NCI-H2029 (cell line): ENCODE measurements at places on chromosomes 2 and 18.

- DNase-seq: no peak
Observed at GRCh38 chr2:40164736-40165508, 287.0 kb downstream of the SLC8A1 start.

- DNase-seq: no peak
Observed at GRCh38 chr18:74857901-74858300, 260.2 kb downstream of the ZNF407 start.

DNA sequence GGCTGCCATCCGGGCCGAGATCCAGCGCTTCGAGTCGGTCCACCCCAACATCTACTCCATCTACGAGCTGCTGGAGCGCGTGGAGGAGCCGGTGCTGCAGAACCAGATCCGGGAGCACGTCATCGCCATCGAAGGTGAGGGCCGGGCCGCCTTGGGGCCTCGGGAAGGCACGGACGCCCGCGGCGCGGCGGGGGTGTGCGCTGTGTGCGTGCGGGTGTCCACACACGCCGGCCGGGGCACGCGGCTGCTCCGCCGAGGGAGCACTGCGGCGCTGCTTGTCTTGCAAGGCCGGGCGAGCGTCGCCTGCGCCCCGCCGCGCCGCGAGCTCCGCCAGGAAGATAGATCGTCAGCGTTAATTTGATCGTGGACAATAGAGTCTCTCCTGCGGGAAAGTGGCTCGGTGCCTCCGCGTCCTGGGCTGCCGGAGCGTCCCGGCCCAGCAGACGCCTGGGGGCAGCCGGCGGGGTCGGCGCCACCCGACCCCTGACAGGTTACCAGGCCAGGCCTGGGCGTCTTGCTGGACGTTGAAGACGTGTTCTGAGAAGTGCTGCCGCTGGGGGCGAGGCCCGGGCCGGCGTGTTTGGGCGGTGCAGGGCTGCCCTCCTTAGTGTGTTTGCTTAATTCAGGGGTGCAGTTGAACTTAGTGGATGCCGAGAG is 1.0 kb downstream of the AGAP1 start:
- DNase-seq: no peak

GRCh38 chr2:206981086-206981674 is 41.9 kb downstream of the CPO start:
- DNase-seq: no peak

GRCh38 chr2:200625282-200625681 is 39.5 kb downstream of the AOX1 start:
- no peak for DNase-seq

DNA sequence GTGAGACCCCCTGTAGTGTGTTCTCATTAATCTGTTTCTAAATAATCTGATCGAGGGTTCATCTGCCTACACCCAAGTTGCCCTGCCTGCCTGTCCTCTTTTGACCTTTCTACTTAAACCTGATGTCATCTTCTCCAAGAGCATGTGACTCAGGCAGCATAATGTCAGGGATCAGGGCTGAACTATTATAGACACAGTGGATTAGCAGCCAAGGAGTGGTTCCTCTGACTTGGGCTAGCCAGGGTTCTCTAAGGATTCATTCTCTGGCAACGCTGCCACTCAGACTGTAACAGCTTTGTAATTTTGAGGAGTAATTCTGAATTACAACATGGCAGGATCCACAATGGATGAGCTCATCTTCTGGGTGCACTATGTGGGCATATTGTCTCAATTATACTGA is 124.0 kb downstream of the MDH1 start:
- no peak for DNase-seq

DNA sequence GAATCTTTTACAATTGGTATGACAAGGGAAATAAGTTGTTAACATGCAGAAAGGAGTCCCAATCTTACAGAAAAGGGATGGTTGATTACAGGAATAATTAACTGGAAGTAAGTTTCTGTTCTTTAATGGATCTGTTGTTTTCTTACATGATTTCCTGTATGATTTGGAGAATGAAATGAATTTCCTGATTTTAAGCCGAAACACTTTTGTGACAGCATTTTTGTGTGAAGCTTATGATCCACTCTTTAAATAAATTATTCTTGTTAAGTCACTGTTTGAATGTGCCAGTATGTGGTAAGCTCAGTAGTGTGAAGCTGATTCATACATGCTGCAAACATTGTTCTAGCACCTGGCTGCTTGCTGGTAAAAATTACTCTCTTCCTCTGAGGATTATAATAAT is 516.2 kb downstream of the DCDC2C start:
- DNase-seq: no peak

DNA sequence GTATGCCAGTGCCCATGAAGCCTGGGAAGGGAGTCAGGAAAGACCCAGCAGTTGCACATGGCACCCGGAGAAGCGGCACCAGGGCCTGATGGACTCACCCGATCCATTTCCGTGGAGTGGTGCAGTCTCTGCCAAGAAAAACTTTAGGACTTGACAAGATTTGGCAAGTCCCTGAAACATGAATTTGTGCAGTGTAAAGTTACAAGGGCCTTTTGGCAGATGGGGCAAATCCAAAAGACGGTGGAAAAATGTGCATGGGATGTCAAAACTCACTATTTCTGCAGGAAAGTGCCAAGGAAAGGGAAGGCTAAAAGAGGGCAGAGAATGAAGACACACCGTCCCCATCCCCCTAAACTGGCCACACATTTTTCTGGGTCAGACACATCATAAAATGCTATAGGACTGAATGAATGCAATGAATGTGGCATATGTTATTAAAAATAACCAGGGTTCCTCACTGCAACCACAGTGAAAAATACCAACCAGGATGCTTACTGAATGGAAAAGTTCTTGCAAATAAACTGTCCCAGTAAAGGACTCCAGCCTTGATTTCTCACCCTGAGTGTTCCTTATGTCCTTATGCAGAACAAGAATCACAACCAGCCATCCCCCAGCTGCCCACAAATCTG is 173.5 kb upstream of the SIX2 start:
- DNase-seq: no peak

DNA sequence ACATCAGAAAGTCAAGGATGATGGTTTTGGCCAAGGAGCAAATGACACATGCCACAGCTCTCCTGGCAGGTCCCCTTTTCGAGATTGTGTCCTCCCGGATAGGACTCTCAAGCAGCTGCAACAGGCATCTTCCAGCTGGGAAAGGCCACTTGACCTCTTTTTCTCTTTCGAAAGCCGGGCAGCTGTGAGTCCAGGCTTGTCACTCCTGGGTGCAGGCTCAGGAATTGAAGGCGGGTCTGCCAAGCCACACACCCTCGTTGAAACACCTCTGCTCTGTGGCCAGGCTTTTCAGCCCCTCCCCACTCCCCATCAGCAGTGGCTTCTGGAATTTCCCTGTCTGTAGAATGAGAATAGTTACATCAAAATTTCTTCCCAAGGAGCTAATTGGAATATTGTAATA is 98.0 kb downstream of the CCDC138 start:
- DNase-seq: peak; percentile 29

DNA sequence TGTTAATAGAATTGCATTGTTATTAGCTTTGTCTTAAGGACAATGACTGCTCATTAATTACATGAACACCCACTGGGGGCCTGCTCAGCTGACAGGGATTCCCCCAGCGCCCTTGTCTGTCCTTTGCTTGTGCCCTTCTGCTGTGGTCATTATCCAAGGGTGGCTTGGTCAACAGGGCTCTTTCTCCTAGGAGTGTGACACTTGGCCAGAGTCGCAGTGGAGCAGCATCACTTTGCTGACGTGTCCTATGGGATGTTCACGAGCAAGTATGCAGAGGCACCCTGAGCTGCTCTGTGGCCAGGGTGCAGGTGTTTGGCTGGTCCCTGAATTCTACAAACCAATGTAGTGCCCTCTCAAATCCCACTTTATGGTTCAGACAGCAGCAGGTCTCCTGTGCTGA is 46.0 kb downstream of the PTGR3 start:
- no peak for DNase-seq

GRCh38 chr2:115757286-115757685 is 1314.8 kb downstream of the DPP10 start:
- DNase-seq: no peak
